Stimulated activated CD8-positive, alpha-beta memory T cell treated with anti-CD3 and anti-CD28 coated beads, Interleukin-4, amount 100 ng/mL, for 4 hours (primary cell): ENCODE measurements at places on chromosomes 11 and 22.

DNA sequence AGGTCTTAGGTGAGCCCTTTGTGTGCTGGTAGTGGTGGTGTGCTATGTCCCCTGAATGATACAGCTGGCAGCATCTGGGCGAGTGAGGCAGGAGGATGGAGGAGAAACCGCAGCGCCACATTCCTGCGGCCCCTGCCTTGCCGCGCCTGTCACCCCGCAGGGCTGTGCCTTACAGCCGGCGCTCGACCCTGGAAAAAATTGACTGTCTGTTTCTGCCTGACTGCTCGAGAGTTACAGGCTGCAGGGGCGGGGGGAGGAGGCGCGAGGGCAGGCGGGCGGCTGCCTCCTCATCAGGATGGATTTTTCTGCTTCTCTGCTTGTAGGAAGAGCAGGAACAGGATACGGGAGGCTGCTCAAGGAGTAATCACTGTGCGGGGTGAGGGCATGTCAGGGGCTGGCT lies 443.4 kb downstream of the MIAT start:
- no peak for DNase-seq

DNA sequence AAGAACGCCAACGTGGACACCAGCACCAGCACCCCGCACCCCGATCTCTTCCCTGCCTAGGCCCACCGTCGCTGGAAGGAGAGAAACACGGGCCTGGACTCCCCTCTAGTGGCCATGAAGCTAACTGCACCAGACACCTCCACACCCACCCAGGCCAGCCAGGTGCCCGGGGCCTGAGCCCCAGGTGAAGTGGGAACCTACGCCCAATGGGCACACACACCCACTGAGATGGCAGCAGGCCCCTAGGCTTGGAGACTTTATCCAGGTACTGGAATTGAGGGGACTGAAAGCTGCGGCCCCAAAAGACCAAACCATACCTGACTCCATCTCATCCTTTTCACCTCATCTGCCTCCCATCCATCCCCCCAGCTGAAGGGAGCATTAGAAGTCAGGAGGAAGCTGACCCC lies 81.0 kb downstream of the BUD13 start:
- peak; percentile 32 for DNase-seq

- no peak for DNase-seq
These were observed 22.2 kb upstream of the FADD start for GRCh38 chr11:70180906-70181305.

DNA sequence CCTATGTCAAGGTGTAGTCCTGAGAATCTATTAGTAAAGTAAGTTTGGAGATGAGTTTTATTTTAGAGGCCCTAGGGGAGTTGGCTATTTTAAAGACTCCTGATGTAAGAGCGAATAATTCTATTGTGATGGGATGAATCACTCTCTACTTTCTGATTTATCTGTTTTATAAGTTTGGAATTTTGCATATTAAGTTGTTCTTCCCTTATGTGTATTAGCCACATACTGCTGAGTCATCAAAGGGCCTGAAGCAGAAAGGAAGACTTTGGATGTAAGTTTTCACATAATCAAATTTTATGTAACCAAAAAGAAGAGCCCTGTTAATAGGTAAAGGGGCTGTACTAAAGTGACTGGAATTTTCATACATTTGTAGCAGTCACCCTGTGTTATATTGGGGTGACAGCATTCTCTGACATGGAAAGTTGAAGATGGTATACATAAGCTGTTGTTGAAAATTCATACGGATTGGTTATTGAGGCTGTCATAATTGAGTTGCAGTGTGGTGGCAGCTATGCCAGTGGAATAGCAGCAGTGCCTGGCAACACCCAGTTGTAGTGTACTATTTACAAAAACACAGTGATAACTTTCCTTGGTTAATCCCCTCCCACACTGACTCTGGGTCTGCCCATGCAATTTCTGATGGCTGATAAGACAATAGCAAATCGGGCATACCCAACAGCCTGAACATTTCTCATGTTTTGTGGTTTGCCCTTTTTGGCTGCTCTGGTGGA lies 90.6 kb upstream of the NTM start:
- DNase-seq, result no peak

DNA sequence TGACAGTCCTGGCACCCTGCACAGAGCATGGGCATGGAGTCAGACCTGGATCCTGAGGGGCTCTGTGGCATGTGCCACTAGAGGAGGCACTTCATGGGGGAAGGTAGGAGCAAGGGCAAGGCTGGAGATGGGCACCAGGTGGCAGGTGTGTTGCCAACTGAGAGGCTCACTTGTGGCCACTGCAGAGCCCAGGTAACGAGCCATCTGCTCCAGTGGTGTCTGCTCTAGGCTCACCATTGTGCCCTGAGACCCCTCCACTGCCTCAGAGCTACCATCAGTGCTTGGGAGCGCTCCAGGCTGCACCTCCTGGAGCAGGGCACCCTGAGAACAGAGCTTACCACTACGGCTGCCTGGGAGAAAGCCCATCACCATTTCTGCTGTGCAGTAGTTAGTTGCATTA lies 1.3 kb upstream of the ZDHHC8 start:
- DNase-seq, result no peak

DNA sequence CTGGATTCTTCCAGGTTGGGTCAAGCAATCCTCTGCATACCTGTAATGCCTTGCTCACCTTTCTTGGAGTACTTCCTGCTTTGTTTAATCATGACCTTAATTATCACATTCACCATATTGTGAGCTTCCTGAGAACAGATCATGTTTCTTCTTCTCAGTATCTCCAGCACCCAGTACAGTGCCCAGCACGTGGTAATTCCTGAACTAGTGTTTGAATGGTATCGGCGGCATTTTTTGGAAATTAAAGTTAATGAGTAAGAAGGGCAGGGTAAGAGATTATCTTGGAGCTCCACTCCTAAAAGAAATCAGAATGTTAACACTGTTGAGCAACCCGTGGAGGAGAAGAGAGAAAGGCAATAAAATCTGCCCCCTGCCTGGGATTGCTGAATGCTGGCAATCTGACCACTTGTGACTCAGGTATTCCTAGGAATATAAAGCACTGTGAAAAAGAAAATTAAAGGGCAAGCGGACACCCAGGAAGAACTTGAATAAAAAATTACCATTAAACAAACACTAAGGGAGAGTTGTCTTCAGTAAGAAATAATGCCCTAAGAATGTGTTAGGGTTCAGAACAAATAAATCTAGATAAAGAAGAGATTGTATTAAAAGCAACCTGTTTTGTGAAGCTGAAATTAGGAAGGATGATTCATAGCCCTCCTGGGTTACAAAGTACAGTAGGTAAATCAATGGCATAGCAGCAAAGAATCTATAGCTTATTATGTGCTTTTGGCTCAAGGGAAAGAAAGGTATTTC lies 92.9 kb downstream of the PDHX start:
- no peak for DNase-seq

GRCh38 chr22:22460635-22461034 lies 47.9 kb downstream of the ZNF280B start:
- no peak for DNase-seq

GRCh38 chr11:13135385-13136271 lies 126.5 kb downstream of the RASSF10 start:
- no peak for DNase-seq

GRCh38 chr11:64338716-64339115 lies 1.3 kb upstream of the CCDC88B start:
- no peak for DNase-seq

DNA sequence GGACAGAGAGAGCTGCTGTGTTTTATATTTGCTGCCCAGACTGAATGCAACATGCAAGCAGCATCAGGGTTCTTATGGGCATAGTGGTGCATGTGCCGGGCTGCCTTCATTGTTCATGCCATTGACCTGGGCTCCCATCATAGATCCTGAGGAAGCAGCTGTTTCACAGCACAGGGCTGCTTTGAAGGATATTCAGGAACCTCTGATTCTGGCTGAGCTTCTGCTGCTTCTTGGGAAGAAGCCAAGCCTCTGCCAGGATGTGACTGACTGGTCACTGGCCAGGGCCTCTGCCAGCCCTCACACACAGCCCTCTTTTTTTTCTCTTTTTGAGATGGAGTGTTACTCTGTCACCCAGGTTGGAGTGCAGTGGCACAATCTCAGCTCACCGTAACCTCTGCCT lies 43.3 kb downstream of the CYB5R2 start:
- DNase-seq, result no peak

DNA sequence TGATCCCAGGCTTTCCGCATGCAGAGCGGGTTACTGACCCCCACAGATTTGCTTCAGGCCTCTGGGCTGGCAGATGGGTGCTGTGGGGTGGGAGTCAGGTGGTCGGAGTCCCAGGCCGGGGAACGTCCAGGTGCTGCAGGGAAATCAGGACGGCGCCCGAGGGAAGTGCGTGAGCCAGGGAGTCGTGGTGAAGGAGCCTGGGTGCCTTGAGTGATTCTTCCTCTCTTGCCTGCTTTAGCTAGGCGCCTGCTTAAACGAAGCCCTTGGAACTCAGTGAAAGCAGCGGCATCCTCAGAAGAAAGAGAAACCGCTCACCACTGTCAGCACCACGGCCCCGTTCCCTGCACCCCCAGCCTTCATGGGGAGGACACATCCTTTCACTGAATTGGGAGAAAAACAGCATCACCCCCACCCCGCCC lies 455.6 kb downstream of the BRD1 start:
- DNase-seq, result no peak

GRCh38 chr11:64092761-64093136 lies 57.0 kb downstream of the FLRT1 start:
- DNase-seq, result no peak

DNA sequence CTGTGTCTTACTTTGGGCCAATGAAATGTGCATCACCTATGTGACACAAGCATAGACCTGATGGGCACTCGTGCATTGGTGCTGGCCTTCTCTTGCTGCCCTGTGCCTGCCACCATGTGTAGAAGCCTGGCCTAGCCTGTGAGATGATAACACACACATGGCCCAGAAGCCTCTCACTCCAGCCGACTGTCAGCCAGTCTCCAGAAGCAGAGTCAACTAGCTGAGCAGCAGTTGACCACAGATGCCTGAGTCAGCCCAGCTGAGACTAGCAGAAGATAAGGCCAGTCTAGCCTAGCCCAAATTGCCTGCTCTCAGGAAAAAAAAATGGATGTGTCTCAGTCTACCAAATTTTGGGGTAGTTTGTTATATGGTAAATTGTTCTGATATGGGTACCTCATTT lies 46.2 kb downstream of the CSNK2A3 start:
- DNase-seq, result no peak

DNA sequence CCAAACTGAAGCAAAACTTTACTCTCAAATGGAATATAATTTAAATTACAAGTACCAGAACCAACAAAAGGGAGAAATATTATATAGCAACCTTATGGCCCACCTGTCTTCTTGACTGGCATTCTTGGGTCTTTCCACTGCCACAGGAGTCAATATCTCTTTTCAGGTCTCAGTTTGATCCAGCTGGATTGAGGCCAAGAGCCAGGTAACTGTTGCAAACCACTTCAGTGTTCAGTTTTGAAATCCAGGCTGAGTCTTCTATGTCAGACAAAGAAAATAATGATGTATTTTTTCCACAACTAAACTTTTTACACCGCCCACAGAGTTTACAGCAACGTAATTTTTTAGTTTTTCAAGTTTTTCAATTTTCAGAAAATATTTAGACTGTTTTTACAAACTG lies 648 bp downstream of the DLG2 start:
- DNase-seq, result no peak

DNA sequence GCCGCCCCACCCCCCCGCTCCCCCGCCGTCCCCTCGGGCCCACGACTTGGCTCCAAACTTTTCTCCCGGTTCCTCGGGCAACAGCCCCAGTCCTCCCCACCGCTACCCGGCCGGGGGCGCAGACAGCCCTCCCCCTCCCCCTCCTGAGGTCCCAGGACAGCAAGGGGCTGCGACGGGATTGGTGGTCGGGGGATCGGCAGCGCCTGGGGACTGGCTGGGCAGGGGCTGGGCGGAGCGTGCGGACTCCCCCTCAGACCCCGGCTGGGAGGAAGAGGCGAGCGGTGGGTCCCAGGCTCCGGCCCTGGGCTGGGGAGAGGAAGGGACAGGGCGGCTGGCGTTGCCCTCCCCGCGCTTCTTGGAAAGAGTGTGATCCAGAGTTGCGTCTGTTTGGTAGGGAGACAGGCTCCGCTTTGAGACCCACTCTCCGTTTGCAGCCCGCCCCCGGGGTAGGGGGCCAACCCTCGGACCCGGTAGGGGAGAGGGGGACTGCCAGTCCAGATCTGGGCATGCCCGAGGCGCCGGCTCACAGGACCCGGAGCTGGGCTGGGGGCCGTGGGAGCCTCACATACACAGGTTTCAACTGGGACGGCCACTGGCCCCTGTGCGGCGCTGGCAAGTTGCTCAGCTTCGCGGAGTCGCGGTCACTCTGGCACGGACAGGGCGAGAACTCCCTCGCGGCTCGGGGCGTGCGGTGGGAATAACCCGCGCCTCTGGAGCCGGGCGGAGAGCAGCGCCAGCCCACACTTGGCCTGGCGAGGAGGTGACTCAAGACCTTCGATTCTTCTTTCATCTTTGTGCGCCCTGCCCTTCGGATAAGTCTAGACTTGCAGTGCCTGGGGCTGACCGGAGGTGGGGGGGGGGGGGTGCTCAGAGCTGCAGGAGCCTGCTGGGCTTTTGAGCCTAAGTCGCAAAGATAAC lies 999 bp downstream of the TSKU start:
- DNase-seq, result no peak

GRCh38 chr22:26581633-26582168 lies 8.2 kb downstream of the TPST2 start:
- DNase-seq, result no peak
